ENCODE measurements at places on chromosomes 4 and X. TPM values are rescaled to one million over a fixed set of nuclear protein-coding genes. Genes with fewer than 3 reads are reported as not detected.

Gene DGKK
- total RNA-seq = not detected

DNA sequence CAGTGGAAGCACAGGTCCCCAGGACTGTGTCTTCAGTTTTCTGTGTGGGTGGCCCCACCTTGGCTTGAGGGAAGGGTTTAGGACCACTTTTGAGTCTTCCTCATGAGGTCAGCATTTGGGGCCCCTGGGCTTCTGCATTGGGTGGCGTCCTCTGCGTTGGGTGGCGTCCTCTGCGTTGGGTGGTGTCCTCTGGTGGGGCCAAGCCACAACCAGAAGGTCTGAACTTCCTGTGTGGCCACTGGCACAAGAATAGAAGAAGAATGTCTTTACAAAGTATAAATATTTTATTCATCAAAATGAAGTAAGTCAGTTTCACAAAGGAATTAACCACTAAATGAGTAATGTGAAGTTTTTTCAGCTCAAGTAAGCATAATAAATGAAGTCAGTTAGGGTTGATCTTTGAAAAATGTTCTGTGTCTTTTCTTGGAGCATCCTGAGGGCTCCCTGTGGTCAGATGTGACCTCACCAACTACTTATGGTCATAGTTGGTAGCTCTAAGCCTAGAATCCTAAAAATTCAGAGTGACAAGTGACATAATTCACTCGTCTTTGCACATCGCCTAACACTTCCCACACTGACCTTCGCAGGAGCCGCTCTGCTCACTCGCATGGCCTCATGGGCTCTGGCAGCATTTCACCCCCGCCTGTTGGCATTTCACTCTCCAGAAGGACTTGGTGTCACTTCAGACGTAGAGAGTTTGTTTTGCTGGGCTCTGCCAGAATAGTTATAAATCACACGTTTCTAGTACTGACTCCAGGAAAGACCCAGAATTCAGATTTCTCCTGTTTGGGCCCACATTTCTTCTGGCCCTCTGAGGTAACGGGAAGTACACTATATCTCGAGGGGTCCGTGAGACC, 39.0 kb upstream of the HGFAC start:
- no peak for DNase-seq

Gene CDKL2
- total RNA-seq = 0.02 TPM

Gene MAGEC1
- total RNA-seq = 6.7 TPM

GRCh38 chrX:69158166-69158980, 6.9 kb downstream of the PJA1 start:
- peak; percentile 28 for DNase-seq

Gene CT45A2
- not detected for total RNA-seq

DNA sequence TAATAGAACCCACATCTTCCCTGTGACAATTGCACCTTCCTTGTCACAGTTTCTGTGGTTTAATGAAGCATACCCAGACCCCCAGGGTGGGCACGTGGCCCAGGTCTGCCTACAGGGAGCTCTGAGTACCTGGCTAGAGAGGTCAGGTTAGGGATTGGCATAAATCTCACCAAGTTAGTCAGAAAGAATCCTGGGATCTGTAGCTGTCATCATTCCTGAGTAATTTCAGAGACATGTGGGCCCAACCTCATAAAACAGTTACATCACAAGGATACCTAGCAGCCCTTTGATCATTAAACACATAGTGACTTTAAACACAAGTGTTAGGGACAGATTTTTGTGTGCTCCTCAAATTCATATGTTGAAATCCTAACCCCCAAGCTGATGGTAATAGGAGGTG, 123.0 kb downstream of the KDR start:
- DNase-seq = no peak

Gene TEX13D
- not detected for total RNA-seq

GRCh38 chr4:183968502-183968901, 63.4 kb downstream of the STOX2 start:
- DNase-seq = no peak

Gene POU4F2
- not detected for total RNA-seq

- no peak for DNase-seq
Measured at GRCh38 chrX:119583431-119584059, 9.2 kb downstream of the UBE2A start.

Gene RPL34
- 1,239 TPM for total RNA-seq
